ENCODE measurements at places on chromosomes 4 and X.

- no peak for DNase-seq
These were observed 145.5 kb downstream of the AREG start for GRCh38 chr4:74590476-74590875.

DNA sequence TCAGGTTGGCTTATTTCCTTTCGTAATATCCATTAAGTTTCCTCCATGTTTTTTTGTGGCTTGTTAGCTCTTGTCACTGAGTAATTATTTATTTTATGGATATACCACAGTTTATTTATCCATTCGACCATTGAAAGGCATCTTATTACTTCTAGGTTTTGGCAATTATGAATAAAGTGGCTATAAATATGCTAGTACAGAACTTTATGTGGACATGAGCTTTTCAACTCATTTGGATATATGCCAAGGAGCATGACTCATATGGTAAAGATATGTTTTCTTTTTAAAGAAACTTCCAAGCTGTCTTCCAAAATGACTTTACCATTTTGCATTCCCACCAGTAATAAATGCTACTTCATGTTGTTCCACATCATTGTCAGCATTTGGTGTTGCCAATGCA lies 803.6 kb downstream of the GLUD2 start:
- peak; percentile 59 for DNase-seq

- no peak for DNase-seq
These were observed 1848.9 kb upstream of the TENM3 start for GRCh38 chr4:180394312-180394711.

- DNase-seq: no peak
These were observed 3.1 kb downstream of the FRMPD3 start for GRCh38 chrX:107452581-107452980.

GRCh38 chr4:3128058-3128457 lies 53.6 kb downstream of the HTT start:
- no peak for DNase-seq

DNA sequence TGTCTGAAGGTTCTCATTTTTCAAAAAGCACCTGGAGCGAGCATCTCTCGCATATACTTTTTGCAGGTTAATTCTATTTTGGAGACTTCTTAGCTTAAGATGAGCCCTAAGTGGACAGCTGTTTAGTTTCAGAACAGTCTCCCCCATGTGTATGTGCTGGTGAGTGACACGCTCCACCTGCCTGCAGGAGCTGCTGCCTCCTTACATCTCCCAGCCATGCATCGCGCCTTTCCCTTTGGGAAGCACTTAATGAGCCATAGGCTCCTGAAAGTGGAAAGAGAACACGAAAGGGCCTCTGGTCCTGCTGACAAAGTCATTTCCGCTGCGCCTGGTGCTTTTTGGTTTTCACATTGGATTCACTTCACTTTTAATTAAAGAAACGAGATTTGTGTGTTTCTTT lies 56.1 kb downstream of the TRIML2 start:
- DNase-seq: no peak

DNA sequence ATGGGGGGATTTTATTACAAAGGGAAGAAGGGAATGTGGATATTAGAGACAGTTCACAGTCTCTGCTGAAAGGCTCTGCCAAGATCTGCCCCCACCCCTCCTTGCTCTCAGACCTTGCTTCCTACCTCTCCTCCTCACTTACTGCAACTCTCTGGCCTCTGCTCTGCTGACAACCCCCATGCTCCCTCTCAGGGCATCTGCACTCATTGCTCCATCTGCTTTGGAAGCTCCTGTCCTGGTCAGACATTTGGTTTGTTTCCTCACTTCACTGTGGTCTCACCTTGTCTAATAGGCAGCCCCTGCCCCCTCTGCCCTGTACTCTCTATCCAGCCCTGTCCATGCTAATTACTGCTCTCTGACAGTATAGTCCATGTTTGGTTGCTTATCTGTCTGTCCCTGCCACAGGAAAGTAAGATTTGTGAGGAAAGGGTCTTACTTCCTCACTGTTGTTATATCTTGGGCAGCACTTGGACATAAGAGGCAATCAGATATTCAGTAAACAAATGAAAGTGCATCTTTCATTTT lies 189.3 kb downstream of the PTTG2 start:
- no peak for DNase-seq

GRCh38 chr4:107125496-107125895 lies 89.4 kb upstream of the DKK2 start:
- DNase-seq: peak; percentile 18

GRCh38 chr4:128606173-128606572 lies 203.3 kb upstream of the JADE1 start:
- peak; percentile 27 for DNase-seq

GRCh38 chrX:134541906-134542305 lies 81.9 kb downstream of the HPRT1 start:
- DNase-seq: no peak

- DNase-seq: no peak
These were observed 34.1 kb upstream of the SPON2 start for GRCh38 chr4:1206299-1207156.

DNA sequence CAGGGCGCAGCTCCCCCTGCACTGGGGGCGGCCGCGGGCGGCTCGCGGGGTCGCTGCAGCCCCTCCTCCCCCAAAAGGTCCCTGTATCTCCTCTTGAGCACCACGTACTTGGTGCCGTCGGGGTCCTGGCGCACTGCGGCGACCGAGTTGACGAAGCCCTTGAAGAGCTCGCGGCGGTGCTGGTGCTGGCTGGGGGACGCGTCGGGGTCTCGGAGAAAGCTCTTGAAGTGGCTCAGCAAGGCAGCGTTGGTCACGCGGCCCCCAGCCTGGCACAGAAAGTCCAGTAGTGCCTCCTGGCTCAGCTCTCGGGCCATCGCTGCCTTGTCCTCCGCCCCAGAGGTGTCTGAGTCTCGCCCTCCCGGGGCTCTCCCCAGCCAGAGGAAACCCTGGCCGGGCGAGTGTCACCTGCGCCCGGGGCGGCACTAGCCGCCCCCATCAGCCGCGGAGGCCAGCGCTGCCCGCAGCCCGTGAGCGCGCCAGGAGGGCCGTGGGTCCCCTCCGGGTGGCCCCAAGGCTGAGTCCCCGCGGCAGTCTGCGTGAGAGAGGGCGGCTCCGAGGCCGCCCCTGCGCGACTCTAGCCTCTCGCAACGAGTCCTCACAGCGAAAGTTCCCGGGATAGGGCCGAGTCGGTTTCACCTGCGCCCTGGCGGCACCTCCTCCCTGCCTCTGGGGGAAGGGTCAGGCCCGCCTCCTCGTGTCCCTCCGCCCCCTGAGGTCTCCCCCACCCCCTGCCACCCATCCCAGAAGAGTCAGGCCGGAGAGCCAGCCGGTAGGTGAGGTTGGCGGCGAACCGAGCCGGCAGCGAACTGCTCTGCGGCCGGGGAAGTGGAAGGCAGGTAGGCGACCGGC lies at the start of gene SOWAHB:
TSS of gene SOWAHB (minus strand) at position 609 of the 849 bp plus-strand sequence. CDS start at position 314, 295 bp downstream.
- DNase-seq: no peak

DNA sequence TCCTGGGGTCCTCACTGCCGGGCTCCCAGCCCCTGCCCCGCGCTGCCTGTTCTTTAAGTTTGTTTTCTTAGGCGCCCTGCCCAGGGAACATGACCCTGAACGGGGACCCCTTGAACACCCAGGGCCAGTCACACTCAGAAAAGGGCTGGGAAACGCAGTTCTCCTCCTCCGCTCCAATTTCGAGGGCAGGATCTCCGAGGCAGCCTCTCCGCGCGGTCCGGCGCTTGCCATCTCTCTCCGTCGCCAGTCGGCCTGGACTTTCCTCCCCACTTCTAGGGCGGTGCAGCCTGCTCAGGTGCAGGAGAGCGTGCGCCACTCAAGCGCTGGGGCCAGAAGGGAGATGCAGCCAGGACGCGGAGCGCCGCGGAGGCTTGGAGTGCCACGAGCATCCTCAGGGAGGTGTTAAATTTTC lies 9.9 kb downstream of the PRDM8 start:
- no peak for DNase-seq

GRCh38 chr4:124386163-124386562 lies 326.4 kb downstream of the ANKRD50 start:
- DNase-seq: no peak

- peak; percentile 66 for DNase-seq
These were observed 97.8 kb upstream of the SPRY1 start for GRCh38 chr4:123298801-123299200.

DNA sequence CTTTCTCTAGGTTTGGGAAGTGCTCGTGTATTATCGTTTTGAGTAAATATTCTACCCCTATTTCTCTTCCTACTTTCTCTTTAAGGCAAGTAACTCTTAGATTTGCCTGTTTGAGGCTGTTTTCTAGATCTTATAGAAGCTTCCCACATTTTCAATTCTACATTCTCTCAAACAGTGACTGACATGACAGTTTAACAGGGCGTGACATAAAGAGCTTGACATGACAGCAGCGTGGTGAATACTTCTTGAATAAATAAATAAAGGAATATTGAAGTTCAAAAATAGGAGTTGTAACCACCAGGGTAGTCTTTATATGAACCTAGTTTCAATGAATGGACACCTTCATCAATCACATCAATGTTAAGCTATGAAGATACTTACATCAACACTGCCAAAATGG lies 162.0 kb downstream of the TRAM1L1 start:
- no peak for DNase-seq

Measured in fibroblast of skin of scalp (primary cell).